Endodermal cell (in vitro differentiated cells): ENCODE measurements at places on chromosomes 4 and X.

DNA sequence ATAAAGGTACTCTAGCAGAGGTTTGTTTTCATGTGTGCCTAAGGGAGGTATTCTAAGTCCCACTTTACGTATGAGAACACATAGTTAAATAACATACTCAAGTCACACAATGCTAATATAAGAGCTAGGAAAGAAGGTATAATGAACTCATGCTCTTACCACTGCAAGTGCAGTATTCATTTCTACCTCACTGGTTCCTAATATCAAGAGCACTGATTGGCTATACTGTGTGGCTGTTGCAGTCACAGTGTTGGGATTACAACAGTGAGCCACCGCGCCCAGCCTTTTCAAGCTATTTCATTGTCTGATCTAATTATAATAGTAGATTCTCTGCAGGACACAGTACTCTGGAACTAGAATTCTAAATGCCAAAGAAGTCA is 84.0 kb downstream of the PDS5A start:
- DNase-seq, result no peak

GRCh38 chr4:120198411-120198810 is 131.8 kb upstream of the MAD2L1 start:
- DNase-seq, result no peak

GRCh38 chr4:177596035-177596434 is 153.8 kb upstream of the AGA start:
- peak; percentile 93 for DNase-seq

GRCh38 chr4:88418411-88418810 is 38.5 kb upstream of the HERC5 start:
- no peak for DNase-seq

- no peak for DNase-seq
Observed at GRCh38 chr4:141003193-141003592, 130.1 kb downstream of the RNF150 start.

DNA sequence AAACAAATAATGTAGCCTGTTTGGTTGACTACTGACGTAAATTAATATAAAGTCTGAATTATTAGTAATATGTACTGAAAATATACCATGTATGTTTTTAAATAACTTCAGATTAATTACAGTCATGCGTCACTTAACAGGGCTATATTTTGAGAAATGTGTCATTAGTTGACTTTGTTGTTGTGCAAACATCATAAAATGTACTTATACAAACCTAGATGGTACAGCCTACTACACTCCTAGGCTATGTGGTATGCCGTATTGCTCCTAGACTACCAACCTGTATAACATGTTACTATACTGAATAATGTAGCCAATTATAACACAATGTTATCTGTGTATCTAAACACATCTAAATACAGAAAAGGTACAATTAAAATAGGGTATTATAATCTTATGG is 66.6 kb downstream of the RNF150 start:
- DNase-seq, result no peak

DNA sequence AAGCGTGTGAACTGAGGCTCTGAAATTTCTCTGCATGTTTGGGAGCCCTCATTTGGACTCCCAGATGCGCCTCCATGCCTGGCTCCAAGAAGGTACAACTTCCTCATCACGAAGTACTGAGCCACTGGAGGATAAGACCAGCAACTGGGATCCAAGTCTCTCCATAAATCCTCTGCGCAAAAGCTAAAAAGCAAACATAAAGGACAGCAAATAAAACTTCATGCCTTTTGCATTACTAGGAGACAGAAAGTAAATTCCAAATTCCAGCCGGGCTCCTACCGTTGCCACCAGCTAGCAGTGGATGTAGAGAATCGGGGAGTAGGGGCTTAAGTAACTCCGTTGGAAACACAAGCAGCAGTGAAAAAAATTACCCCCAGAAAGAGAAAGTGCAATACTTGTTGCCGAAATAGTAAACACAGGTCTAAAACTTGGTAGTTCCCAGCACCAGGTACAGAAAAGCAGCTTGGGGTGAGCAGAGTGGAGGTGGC is 477.1 kb upstream of the TENM3 start:
- DNase-seq, result no peak

GRCh38 chr4:26171941-26172340 is 148.9 kb upstream of the RBPJ start:
- DNase-seq, result no peak

- no peak for DNase-seq
Observed at GRCh38 chr4:140448830-140449229, 21.4 kb upstream of the CLGN start.

GRCh38 chrX:128848374-128848773 is 674.9 kb downstream of the SMARCA1 start:
- no peak for DNase-seq

GRCh38 chr4:168367065-168367464 is 48.5 kb upstream of the DDX60 start:
- DNase-seq, result no peak

- DNase-seq, result no peak
Observed at GRCh38 chr4:181525634-181526033, 717.6 kb upstream of the TENM3 start.

- DNase-seq, result no peak
Observed at GRCh38 chrX:148871422-148872160, 371.2 kb downstream of the AFF2 start.

DNA sequence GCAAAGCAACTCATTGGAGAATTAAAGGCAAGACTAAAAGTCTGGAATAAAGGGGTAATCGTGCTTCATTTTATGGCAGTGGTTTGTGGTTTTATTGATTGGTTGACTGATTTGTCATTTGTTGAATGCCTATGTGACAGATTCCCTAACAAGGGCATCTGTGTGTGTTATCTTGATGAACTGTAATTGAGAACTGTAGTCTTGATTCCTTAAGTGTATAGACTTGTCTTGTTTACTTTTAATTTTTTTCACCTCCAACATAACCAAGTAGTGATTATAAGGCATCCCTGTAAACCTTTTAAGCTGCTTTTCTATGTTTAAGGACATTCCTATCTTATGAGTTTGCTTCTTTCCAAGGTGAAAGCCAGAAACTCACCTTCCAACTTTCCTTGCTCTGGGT is 216.0 kb upstream of the TAPT1 start:
- no peak for DNase-seq

DNA sequence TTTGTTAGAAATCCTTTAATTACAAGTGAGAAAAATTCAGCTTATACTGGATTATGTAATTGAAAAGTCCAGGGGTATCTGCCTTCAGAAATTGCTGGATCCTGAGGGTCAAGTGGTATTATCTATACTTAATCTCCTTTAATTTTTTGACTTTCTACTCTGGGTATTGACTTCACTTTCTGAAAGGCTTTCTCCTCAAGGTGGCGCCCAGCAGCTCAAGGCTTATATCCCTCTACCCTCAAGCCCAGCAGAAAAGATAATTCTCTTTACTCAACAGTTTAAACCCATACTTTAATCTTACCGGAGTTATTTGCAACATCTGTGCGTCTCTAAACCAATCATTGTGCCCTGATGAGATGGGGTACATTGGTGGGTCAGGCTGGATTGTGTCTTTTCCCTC is 129.5 kb downstream of the LARP7 start:
- DNase-seq, result peak; percentile 77

DNA sequence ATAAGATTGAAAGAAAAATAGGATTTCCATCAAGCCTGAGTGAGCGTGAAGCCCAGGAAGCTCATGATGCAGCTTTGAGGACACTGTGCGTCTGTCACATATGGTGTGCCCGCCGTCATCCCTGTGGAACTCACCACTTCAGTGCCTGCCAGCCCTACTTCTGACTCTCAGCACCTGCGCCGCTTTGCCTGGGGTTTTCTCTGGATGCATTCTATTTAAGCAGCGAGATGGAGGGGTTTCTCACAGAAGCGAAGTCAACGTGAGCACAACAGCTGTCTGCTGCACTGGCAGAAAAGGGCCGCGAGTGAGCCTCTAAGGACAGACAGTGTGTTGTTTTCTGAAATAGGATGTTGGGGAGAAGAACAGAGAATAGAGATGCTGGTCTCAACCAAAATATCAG is 6.2 kb upstream of the TMEM128 start:
- no peak for DNase-seq

GRCh38 chr4:11623726-11624037 is 195.0 kb upstream of the HS3ST1 start:
- peak; percentile 73 for DNase-seq

DNA sequence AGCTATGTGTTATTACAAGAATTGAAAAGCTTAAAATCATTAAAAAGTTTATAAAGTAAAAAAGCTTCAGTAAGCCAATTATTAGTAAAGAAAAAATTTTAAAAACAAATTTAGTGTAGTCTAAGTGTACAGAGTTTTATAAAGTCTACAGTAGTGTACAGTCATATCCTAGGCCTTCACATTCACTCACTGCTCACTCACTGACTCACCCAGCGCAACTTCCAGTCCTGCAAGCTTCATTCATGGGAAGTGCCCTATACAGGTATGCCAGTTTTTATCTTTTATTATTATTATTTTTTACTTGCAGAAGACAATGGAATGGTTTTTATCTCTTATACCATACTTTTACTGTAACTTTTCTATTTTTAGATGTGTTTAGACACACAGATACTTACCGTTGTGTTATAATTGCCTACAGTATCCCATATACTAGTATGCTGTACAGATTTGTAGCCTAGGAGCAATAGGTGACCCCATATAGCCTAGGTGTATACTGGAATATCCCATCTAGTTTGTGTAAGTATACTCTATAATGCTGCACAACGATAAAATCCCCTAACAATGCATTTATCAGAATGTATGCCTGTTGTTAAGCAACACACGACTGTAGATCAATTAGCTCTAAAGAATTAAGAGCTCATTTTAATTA is 230.7 kb downstream of the DCLK2 start:
- no peak for DNase-seq

DNA sequence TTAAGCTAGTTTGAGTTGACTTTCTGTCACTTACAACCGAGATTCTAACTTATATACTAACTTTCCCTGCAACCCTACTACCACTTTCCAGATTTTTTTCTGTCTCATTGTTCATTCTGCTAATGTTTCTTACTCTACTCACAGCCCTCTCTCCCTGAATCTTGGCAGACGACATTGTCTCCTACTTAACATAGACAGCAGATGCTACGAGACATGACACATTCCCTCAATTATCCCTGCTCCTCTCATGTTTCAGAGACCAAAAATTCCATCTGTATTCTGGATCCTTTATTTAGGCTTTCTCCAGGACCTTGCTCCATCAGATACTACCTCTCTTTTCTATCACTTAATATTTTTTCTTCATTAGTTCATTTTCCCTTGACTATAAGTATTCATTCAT is 379.1 kb upstream of the TEX13C start:
- no peak for DNase-seq

- no peak for DNase-seq
Observed at GRCh38 chr4:148075438-148075837, 343.6 kb downstream of the ARHGAP10 start.

DNA sequence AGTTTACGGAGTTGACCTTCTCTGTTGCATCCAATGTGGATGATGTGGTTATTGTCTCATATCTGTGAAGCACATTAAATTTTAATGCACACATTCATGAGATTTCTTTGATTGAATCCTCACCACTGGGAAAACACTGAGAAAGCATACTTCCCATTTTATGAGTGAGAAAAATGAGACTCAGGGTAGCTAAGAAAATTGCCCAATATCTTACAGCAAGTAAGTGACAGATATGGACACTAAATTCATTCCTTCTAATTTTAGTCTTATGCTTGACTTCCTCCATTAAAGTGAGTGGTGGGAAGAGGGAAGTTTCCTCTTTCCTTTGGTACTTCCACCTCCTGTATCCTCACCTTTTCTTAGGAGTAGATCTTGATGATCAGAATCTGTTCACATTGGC is 504.8 kb upstream of the BOD1L1 start:
- DNase-seq, result no peak

DNA sequence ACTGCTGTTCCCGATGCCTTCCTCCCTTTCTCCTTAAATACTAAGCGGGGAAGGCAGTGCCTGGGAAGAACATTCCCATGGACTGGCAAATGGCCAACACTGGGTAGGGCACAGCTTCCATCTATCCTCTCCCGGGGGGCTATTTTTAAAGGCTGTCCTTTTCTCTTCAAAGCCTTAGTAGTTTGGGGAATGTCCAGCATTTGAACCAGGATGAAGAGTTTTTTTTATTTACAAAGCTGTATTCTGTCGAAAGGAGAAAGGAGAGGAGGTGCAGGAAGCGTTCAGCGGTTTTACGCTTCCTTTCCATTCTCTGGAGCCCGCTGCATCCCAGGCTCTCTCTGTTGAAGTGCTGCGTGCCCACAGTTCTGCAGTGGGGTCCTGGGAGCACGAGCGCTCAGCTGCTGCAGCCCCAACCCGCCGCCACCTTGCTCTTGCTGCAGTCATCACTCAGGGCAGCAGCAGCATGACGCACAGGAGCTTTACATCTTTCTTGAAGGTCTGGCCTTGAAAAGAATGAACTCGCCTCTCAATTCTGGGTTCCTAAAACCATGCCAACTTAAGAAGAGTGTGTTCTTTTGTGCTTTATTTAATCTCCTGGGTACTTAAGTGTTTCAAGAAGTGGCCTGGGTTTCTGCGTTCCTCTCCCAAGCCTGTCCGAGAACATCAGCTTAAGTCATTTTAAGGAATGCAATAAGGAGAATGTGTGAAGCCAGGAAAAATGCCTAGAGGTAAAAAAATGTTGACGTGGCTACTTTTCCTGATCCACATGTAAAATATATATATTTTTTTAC is 427.2 kb downstream of the MAPK10 start:
- DNase-seq, result no peak

- DNase-seq, result no peak
Observed at GRCh38 chr4:85268961-85269360, 206.0 kb upstream of the ARHGAP24 start.

GRCh38 chrX:78957768-78958130 is 12.6 kb downstream of the P2RY10 start:
- DNase-seq, result no peak

GRCh38 chrX:137101273-137101990 is 67.6 kb upstream of the GPR101 start:
- DNase-seq, result no peak

DNA sequence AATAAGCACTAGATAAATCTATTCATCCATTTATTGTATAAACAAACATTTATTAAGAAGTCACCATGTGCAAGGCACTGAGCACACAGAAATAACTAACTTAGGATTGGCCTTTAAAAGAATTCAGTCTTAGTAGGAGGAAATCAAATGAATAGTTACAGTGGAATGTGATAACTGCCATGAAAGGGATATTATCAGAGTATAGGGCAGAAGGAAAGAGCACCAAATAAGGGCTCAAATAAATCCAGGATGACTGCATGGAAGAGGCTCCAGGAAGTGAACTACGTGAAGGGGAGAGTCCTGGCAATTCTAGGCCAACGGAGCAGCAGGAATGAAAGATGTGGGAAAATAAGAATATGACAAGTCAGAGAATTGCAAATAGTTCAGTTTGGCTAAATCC is 406.0 kb downstream of the INPP4B start:
- DNase-seq, result no peak

- peak; percentile 58 for DNase-seq
Observed at GRCh38 chr4:47774079-47774478, 63.8 kb downstream of the CORIN start.

- no peak for DNase-seq
Observed at GRCh38 chrX:129041319-129041718, 482.0 kb downstream of the SMARCA1 start.
